ENCODE measurements at places on chromosomes 4 and X.

GRCh38 chrX:154135458-154136229 lies 8.4 kb upstream of the OPN1LW start:
- DNase-seq: no peak

DNA sequence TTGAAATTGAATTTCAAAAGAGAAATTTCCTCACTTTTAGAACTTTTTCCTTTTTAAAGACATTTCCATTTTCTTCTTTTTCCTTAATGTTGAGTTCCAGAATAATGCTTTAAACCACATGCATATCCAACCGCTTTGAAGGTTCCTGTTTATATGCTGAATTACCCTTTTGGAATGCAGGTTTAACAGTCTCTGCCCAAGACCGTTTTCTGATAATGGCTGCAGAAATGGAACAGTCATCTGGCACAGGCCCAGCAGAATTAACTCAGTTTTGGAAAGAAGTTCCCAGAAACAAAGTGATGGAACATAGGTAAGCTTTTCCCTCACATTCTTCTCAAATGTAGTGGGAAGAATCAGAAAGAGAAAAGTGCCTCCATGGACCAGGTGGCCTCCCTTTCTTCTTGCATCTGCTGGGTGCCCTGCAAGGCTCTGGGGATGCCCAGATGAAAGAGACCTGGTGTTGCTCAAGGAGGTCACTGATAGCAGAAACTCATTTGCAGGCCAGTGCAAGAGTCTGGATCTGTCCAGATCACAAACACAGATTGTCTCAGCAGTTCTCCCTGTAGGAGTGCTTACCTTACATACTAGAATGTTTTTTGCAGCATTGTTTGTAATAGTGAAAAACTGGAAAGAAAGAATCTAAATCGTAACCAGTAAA lies 42.9 kb downstream of the MOSPD2 start:
- no peak for DNase-seq

- DNase-seq: no peak
Observed at GRCh38 chr4:174429701-174430410, 92.4 kb downstream of the HPGD start.

DNA sequence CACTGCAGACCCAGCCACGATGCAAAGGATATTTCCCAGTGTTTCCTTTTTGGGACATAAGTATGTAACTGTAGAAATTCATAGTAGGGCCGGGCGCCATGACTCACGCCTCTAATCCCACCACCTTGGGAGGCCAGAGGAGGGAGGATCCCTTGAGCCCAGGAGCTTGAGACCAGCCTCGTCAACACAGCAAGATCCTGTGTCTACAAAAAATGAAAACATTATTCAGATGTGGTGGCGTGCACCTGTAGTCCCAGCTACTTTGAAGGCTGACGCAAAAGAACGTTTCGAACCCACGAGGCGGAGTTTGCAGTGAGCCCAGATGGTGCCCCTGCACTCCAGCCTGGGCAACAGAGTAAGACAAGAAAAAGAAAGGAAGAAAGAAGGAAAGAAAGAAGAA lies 49.2 kb downstream of the CRLF2 start:
- no peak for DNase-seq

DNA sequence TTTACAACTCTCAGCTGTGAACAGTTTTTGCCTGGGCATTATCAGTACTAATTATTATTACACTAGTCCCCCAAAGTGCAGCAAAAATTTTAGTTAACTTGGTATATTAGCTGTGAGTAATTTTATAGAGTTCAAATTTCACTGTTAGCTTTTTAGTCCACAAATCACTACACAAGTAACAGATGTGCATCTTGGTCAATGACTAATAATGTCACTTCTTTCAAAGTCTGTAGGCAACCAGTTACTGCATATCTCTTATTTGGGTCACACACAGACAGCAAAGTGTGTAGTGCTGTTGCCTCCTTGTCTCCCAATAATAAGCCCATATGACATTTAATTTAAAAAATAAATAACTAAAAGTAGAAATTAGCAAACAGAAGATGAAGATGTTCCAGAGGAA lies 159.9 kb downstream of the SCFD2 start:
- DNase-seq: no peak

- no peak for DNase-seq
Observed at GRCh38 chr4:142960867-142961644, 115.0 kb upstream of the INPP4B start.

- no peak for DNase-seq
Observed at GRCh38 chrX:42047886-42048285, 124.5 kb upstream of the CASK start.

DNA sequence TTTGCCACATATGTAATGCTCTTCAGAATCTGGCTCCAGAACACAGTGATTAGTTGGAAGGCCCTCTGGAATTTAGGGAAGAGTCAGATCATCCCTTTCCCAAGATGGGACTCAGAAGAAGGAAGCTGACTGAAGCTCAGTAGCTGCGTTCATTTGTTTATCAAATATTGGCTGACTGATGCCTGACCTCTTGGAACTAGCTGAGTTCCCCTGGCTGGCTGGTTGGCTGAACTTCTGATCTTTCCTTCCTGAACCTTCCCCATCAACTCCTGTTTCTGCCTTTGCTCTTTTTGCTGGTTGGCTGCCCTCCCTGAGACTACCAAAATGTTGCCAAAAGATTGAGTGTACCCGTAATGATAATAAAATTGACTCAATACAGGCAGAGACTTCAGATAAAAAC lies 866.5 kb upstream of the INTU start:
- no peak for DNase-seq

DNA sequence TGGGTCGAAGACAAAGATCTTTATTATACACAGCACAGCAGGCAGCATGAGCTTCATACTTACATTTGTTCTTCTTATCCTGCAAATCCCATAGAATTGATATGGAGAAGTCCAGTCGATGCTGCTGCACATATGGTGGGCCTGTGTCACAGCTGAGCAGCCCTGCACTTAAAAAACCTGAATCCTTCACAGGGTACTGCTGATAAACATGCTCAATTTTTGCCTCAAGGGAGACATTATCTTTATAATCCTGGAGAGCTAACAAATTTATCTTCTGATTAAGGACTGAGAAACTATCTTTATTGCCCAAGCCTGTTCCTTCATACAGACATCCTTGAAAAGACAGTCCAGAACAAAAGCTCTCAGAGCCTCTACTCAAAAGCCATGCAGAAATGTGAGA lies 434.4 kb upstream of the FAM47C start:
- DNase-seq: no peak

DNA sequence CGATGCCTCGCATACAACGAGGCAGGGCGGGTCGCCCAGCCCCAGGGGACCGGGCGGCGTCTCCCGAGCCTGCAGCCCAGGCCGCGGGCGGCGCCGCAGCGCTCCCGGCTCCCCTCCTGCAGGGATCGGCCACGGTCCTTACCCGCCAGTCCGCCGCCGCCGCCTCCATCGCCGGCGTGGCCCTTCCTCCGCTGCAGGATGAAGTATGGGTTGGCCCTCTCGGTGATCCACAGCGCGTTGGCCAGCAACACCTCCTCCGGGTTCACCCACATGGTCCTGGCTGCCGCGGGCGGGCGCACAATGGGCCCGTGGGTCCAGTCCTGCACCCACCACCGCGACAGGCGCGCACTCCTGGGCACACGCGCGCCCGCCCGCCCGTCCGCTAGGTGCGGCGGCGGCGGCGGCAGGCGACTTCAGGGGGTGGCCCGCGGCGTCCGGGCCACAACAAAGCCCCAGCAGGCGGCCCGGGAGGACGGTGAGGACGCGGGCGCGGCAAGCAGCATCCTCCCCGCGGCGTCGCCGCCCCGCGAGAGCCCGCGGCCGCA lies 339 bp downstream of the TBC1D9 start:
- DNase-seq: no peak

DNA sequence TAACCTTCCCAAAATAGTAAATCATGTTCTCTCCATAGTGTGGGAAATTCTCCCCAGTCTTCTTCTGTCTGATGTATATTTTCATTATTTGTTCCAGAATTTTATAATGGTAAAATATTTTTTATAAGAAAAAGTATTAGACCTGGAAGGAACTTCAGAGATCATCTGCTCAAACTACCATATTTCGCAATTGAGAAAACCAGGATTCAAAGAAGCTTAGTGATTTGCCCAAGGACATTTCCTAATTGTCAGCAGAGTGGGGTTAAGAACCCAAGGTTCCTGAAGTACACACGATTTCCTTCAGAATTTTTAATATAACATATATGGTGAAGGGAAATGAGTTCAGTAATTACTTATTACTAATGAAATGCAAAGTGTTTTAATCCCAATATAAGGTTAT lies 24.1 kb downstream of the OCIAD1 start:
- no peak for DNase-seq

DNA sequence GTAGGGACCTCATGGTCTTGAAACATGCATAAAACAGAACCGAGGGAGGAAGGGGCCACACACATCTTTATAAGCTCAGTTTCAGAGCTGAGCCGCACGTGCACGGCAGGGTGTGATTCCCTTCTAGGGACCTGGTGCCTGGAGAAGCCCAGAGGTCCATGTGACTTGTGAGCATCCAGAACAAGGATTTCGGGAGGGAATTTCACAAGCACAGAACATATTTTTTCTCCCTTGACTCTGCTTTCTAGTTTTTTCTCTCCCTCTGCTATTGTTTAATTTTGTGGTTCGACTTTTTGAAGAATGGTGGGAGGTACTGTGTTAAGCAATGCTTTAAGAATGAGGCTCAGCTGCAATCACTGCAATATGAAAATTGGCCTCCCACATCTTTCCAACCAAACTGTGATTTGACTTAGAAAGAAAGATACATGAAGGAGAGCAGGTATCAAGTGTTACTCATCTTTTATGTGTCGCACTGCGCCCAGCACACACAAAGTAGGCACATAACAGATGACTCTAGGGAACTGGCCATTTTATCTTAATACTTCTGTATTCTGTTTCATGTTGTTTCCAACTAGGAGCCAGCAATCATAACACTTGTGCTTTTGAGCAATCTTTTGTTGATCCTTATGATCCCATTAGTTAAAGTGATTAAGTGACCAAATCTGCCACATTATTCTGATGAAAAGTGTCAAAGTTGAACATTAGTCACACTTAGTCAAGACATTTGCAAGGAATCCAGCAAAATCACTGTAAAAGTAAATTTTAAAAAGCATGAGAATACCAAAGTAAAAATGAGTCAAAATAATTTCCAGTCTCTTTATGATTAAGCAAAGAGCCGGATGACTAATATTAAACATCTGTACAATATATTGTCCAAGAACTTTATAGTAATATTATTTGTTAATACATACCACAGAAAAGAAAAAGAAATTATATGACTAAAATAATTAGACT lies 86.4 kb downstream of the SHISA3 start:
- no peak for DNase-seq

DNA sequence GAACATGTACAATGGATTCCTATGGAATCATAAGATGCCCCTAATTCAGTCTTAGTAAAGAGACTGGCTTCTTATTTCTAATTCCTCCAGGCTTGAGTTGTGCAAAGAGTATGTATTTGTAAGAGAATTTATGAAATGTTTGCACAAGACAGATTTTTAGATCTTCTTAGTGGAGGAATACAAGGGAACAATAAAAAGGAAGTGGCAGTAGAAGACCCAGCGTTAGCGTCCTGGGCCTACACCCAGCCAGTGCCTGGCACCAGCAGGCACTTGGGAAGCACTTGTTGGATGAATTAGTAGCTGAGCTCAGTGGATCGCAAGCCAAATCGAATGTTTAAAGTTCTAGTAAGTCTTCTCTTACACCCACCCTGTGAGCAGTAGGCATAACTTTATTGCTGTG lies 157.4 kb downstream of the PTTG2 start:
- no peak for DNase-seq

GRCh38 chr4:186201535-186202230 lies 10.3 kb downstream of the CYP4V2 start:
- DNase-seq: peak; percentile 40

DNA sequence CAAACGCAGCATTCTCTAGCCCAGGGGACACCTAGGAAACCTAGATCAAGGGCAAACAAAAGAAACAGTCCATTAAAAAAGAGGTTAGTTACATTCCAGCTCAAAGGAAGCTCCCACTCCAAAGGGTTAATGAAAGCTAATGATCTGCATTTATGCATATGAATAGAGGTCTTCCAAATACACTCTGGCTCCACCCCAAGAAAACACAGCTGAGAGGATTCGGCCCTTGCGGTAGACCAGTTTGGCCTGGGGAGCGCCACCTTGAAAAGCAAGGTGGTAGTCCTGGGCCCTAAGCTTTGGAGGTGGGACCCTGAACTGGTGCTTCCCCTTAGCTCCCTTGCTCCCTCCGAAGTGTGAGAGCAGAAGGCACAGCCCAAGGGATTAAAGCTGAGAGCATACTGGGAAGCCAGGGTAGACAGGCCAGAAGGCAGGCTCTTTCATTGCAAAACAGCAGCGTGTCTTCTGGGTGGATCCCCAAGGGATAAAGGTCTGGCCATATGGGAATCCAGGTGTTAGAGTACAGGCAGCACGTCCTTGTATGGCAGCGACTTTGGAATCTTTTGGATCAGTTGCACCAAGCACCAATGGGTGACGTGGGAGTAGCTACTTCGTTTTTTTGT lies 3.7 kb downstream of the GABRQ start:
- no peak for DNase-seq

- DNase-seq: no peak
Observed at GRCh38 chrX:14934423-14934822, 61.2 kb downstream of the MOSPD2 start.

- peak; percentile 69 for DNase-seq
Observed at GRCh38 chr4:153488006-153488891, 22.1 kb downstream of the TMEM131L start.

GRCh38 chrX:21723084-21723483 lies 34.8 kb downstream of the SMPX start:
- no peak for DNase-seq

DNA sequence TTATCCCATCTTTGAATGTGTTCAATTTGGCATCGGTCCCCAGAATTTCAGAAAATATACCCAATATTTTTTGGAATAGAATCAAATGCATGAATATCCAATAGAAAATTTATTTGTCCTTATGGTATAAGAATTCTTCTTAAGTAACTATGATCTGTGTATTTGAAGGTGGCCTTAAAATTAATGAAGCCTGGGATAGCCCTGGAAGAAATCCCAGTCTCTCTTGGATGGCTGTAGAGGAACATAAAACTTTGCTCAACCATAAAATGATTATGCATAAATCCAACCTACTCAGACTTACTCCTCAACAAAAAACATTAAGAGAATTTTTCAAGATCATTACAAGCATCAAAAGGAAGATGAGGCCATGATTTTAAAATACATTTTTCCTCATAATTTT lies 269.4 kb upstream of the SMIM31 start:
- DNase-seq: no peak

GRCh38 chr4:104465201-104465600 lies 29.5 kb downstream of the CXXC4 start:
- no peak for DNase-seq

DNA sequence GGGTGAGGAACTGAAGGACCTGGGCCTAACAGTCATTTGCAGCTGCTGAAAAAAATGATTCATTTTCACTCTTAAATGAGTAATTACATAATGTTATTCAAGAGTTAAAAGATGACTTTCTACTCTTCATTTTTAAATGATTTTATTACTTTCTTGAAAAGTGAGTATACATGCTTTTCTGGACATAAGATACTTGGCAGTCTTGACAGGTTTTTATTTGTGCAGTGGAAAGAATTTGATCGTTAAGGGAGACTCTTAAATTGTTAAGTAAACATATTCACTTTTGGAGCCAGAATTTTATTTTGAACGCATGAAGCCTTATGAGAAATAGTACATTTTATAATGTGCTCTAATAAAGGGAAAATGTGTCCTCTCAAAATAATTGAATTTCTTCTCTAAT lies 245.7 kb downstream of the TENM3 start:
- DNase-seq: no peak

- DNase-seq: no peak
Observed at GRCh38 chr4:89998469-89999011, 103.9 kb downstream of the MMRN1 start.

Measured in stimulated activated CD4-positive, alpha-beta T cell treated with anti-CD3 and anti-CD28 coated beads, Interleukin-15, amount 100 ng/mL, for 48 hours (primary cell).